ENCODE measurements at places on chromosomes 2 and 18. TPM values are rescaled to one million over a fixed set of nuclear protein-coding genes. Genes with fewer than 3 reads are reported as not detected.

DNA sequence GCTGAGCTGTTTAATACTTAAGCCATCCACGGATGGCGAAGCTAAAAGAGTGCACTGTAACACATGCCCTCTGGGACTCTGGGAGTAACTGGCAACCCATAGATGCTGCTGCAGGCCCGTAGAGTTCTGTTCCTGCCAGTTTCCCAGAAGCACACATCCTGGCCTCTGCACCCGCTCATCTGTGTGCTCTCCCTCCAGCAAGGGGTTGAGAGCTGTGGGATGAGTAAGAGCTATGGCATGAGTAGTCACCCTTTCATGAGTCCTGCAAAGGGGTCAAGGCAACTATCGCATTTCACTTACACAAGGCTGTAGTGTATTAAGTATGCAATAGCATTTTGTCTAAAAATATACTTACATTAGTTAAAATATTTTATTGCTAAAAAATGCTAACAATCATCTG lies 1341.8 kb upstream of the NXPH2 start:
- no peak for DNase-seq

NEU4 gene
- total RNA-seq: not detected

- DNase-seq: no peak
Measured at GRCh38 chr18:78046631-78047030, 797.0 kb downstream of the GALR1 start.

GRCh38 chr2:133012847-133013734 lies 343.1 kb upstream of the LYPD1 start:
- no peak for DNase-seq

MYL1 gene
- total RNA-seq: not detected

GRCh38 chr2:204049635-204050034 lies 113.1 kb downstream of the ICOS start:
- DNase-seq: no peak

ZNF804A gene
- 0.14 TPM for total RNA-seq

IL1R2 gene
- total RNA-seq: 3.0 TPM

GRCh38 chr2:236928380-236929037 lies 157.2 kb upstream of the COPS8 start:
- no peak for DNase-seq

LOXL3 gene
- 7.8 TPM for total RNA-seq

GRCh38 chr18:24499814-24500213 lies 39.4 kb downstream of the HRH4 start:
- no peak for DNase-seq

DNA sequence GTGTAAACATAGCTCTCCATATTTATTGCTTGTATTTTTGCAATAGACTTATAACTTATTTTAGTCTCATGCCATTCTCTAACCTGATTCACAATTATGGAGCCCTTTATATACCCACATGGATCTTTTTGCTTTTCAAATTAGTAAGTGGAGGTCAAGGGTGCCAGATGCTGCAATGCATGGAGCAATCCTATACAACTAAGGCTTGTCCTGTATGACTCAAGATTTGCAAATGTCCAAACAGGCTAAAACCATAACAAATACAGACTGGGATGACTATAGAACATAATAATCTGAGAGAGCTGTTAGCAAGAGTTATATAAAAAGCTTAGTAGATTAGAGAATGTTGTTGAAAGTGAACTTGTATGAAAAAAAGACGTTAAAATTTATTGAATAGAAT lies 690.4 kb upstream of the NRXN1 start:
- DNase-seq: no peak

DNA sequence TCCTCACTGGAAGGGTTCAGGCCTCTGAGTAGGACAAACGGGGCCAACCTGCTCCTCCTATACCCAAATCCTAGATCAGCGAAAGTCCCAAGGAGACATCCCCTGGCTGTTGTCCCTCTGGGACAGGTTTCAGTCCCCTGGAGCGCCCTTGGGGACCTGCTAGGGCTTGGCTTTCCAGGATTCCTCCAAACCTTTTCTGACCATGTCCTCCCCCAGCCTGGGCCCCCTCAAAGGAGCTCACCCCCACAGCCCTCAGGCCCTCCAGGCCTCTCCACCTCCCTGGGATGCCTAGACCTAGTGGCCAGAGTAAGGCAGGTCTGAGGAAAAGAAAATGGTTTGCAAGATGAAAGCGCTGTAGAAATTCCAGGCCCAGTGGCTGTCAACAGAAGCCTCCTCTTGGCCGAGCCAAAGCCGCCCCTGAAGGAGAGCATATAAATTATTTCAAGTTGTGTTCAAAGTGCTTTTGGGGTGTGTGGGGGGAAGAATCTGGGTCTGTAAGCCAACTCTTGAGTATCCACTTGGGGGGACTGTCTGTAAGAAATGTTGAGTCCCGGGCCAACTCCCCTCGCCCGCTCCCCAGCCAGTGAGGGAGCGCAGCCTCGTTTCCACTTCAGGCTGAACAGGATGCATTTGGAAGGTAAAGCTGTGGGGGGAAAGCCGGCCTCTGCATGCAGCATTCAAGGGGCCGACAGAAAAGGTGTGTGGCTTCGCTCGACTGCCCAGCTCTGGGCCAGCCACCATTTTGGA lies 158.6 kb downstream of the DYSF start:
- peak; percentile 46 for DNase-seq

DNA sequence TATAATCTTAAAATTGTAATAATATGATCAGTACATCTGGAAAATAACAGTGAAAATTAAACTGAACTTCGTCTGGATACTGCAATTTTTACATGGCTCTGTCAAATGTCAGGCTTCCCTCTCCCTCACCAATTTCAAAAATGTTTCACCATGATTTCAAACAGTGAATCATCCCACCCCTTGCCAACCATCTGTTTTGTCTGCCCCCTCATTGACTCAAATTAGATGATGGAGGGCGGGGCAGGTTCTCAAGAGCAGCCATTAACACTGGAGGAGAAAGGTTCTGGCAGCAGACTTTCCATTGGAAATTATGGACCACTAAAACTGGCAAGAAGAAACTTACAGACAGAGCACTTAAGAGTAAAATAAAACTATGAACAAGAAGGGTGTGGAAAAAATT lies 1195.7 kb upstream of the ZEB2 start:
- no peak for DNase-seq

DNA sequence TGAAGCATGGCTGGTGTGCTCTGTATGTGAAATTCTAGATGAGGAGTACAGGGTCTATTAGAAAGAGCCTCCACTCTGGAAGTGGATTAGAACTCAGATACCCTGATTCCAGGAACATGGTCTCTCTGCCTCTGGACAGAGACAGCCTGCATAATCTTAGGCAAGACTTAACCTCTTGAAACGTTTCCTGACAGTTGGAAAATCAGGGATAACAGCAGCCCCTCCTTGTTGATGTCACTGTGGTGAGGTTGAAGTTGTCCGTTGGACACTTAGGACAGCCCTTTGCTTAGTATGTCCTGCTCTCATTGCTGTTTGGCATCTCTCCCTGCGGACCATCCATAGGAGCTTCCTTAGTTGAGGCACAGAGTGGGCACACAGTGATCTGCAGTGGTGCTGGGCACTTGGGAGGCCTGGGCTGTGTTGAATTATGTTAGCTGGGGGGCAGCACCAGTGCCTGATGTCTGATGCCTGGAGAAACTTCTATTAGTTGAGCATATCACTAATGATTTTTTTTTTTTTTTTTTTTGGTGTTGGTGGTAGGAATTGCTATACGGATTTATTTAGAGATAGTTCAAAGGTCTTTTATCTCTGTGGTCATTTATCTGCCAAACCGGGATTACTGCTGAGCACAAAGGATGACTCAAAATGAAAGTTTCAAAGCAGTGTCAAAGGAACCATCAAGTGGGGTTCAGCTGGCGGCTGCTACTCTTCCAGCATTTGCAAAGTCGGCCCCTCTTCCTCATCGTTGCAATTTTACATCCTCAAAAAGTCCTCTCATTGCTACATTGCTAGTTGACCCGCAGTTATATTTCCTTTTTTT lies 28.8 kb downstream of the SETBP1 start:
- DNase-seq: no peak
